ENCODE measurements at places on chromosomes 1 and 21.

GRCh38 chr1:21255284-21255942 lies 34.9 kb downstream of the ECE1 start:
- DNase-seq = peak; percentile 87

GRCh38 chr1:242185731-242186130 lies 186.8 kb upstream of the MAP1LC3C start:
- DNase-seq = no peak

GRCh38 chr1:235105051-235106043 lies 23.3 kb downstream of the TOMM20 start:
- no peak for DNase-seq

- DNase-seq = no peak
These were observed 8.1 kb downstream of the TFF3 start for GRCh38 chr21:42307106-42307505.

DNA sequence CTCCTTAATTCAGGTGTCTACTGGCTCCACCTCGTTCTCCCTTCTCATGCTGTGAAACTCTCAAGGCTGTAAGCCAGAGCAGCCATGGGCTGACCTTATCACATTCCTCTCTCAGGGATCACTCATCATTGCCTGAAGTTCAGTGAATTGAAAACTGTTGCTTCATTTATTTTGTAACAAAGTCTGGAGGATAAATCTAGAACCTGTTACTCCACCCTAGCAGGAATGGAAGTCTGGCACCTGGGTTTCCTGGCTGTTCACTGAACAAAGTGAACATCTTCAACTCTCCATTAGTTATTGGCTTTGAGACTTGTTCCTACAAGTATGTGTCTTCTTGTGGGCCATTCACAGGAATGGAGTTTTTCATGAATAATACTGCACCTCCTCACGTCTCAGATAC lies 584.1 kb downstream of the PTPRU start:
- DNase-seq = no peak

GRCh38 chr1:221316491-221317056 lies 425.3 kb downstream of the DUSP10 start:
- DNase-seq = no peak

DNA sequence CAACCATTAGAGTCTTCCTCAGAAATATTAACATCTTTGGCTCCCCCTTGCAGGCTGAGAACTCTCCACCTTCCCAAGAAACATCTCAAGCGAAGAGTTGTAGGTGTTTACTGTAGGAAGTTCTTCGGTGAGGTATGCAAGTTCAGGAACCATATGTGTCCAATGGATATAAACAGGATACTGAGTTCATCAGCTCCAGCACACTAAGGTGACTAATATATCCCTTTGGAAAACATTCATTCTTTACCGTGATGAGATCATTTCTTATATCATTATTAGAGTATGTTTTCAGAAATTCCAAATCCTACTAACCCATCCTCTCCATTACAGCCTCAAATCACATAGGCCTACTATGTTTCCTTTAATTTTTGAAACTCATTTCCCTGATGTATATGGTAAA lies 37.3 kb upstream of the PRMT6 start:
- no peak for DNase-seq

- no peak for DNase-seq
These were observed 76.7 kb downstream of the OBSCN start for GRCh38 chr1:228284521-228284920.

GRCh38 chr1:47754221-47754620 lies 243.0 kb downstream of the TRABD2B start:
- no peak for DNase-seq

GRCh38 chr1:182877842-182878241 lies 38.7 kb downstream of the DHX9 start:
- peak; percentile 37 for DNase-seq

DNA sequence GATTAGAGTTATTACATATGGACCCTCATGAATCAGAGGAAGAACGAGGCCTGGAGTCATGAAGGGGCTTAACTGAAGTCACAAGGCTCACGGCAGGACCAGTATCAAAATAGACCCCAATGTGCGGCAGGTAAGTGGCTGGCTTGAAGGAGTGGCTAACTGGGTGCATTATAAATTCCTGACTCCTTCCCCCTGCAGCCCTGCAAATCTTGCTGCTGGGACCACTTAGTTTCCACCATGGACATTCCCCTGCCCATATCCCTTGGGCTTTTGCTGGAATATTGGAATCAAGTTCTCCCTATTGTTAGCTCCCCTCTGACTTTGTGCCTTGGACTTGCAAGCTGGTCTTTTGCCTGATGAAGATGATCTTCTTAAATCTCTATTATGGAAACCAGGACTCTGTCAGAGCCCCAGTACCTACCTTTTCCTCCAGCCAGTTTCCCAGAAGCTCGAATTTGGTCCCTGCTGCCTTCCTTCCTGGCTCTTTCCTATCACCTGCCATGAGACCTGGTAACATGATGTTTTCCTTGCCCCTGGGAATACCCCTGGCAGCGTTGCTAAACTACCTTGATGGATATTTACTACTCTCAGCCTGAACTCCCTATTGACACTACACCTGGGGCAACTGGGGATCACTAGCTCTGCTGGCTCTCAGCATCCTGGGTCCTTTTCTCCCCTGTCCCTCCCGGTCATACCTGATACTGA lies 156.0 kb upstream of the JUN start:
- DNase-seq = no peak

- DNase-seq = no peak
These were observed 93.9 kb upstream of the ADGRL2 start for GRCh38 chr1:81706650-81707435.

- peak; percentile 95 for DNase-seq
These were observed at the start of gene DR1 for GRCh38 chr1:93345633-93346420. DR1 (plus strand) TSS chr1:93345907; CDS start chr1:93346646, 739 bp downstream.

DNA sequence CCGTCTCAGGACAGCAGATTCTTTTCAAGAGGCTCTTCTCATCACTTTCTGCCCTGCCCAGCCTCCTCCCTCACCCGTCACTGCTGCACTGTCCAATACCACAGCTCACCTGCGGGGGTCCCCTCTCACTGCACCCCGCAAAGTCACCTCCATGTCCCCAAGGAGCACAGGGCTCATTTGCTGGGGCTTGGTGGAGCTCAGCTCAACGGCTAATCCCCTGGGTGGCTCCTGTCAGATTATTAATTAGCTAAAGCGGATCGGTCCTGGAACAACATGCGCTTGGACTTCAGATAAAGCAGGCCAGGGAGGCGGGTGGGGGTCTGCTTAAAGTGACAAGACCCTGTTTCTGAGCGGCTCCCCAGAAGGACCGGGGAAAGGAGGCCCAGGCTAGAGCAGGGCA lies 43.1 kb downstream of the CASZ1 start:
- DNase-seq = peak; percentile 25

- DNase-seq = no peak
These were observed 126.9 kb downstream of the LRIG2 start for GRCh38 chr1:113199760-113200455.

DNA sequence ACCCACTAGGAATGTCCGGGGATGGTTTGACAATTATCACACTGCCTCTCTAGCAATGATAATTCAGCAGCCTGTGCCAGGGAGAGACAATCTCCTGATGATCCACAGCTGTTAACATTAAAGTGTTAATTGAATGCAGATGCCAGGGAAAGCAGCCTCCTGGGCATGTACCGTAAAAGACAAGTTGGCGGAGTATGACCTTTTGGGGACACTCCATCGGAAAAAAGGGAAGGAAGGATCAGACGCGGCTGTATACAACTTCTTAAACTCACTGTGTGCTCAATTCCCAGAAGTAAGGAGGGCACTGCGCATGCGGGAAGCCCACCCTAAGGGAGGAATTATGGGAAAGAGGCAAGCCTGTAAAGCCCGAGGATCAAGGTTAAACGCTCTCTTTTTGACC lies 62.6 kb downstream of the MAP3K7CL start:
- no peak for DNase-seq

DNA sequence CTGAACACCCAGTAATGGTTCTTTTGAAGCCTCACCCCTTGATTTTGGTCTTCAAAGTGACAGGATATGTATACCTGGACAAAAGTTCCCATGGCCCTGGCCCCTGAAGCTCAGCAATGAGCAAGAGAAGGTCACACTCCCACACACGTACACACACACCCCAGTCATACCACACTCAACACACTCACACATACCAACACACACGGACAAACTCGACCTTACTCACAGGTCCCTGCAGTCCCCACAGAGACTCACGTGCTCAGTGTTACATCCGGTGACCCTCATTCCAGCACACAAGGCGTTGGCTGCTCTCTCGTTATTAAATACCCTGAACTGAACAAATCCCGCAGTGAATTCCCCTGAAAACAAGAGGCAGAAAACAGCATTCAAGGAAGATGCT lies 5.9 kb downstream of the ITLN1 start:
- no peak for DNase-seq

DNA sequence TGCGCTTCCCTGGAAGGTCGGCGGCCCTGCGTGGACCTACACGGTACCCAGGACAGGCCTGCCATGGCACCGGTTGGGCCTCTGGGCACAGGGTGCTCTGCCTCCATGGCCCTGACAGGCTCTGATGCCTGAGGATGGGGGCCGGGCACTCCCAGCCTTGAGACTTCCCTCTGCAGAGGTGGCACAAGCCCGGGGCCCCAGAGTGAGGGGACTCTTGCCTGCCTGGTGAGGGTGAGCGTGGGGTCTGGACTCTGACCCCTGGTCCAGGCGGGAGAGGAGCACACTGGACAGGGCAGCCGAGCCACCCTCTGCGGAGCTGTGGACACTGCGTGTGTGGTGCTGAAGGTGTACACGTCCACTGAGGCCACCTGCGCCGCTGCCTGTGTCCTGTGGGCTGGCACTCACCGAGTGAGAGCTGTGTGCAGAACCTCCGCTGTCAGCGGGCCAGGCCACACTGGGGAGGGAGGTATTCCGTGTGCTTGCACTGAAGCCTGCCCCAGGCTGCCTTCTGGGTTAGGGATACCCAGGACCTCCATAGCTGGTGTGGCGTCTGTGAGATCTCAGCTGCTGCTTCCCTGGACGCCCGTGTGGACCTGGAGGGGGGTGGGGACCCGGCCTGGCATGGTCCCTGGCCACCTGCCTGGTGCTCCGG lies 10.4 kb downstream of the SKI start:
- no peak for DNase-seq

DNA sequence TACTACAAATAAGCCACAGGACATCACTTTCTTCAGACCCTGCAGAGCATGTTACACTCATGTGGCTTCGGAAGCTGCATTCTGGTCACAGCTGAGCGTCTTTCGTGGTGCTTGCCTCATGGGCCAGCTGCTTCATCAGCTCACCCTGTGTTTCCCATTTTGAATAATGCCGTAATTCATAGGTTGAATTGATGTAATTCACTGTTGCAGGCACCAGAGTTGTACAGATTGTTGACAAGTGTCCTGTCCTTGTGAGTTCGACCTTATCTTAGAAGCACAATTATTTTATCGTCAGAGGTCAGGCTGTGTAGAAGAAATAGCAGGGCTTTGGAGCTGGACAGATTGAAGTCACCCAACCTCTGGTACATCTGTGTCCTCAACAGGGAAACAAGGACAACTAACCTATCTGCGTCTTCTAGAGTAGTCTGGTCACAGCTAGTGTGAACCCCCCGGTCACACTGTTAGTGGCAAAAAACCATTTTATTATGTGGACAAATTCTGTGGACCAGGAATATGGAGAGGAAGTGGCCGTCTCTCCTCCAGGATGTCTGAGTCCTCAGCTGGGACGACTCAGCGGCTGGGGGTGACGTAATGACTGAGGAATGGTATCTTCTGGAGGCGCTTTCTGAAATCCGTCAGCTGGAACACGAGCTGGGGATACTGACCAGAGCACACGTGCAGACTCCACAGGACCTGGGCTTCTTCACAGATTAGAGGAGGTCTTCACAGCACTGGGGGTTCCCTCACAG lies 17.8 kb downstream of the PKNOX1 start:
- DNase-seq = no peak

GRCh38 chr1:40783001-40783905 lies at the start of gene KCNQ4:
KCNQ4 (plus strand) TSS chr1:40783787; CDS start chr1:40784094, 307 bp downstream.
- peak; percentile 50 for DNase-seq

- DNase-seq = no peak
These were observed 52.5 kb downstream of the POU2F1 start for GRCh38 chr1:167273027-167273800.

DNA sequence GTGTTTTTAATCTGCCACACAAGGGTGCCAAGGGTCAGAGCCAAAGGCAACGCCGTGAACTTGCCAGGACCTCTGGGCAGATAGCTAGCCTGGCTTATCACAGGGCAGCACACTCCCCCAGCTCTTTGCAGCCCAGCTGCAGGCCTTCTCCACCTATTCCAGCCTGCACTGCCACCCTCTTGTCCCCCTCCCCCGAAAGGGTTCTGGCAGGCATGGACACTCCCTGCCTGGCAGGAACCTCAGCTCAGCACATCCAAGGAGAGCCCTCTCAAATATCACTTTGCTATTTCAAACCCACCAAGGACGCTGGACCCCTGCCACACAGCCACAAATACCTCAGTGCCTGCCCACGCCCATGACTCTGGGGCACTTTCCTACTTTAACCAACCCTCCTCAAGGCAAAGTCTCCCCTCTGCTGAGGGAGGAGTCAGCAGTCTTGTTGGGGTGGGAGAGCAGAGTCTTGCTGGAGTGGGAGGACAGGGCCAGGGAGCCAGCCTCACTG lies 9.1 kb downstream of the SSBP3 start:
- DNase-seq = no peak

GRCh38 chr1:183882335-183883167 lies 77.6 kb downstream of the RGL1 start:
- DNase-seq = no peak

GRCh38 chr1:1899266-1899966 lies 8.5 kb upstream of the GNB1 start:
- no peak for DNase-seq

DNA sequence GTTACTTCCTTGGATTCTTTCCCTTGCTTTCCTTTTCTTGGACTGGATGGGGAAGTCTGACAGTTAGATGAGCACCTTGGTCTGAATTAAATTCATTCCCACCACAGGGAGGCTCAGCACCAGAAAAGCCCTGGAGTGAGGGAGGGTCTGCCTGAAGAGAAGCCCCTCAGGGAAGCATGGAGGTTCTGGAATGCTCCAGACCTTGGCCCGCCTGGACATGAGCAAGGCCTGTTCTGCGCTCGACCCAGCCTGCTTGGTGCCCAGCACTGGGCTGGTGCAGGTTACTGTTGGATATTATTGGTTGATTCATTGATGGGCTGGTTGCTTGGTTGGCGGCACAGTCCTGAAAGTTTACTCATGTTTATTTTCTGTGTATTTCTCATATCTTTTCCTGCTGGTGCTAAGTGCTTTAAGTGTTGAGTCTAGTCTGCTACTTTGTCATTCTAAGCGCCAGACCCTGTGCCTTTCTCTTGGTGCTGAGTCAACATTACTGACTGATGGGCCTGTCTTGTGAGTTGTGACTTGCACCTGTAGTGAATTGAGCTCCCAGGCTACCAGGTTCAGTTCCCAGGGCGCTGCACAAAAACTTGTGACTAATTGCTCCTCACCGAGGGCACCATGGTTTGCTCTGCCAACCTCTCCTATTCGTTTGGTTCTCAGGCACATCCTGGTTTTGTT lies 538.5 kb downstream of the KIF26B start:
- DNase-seq = no peak

DNA sequence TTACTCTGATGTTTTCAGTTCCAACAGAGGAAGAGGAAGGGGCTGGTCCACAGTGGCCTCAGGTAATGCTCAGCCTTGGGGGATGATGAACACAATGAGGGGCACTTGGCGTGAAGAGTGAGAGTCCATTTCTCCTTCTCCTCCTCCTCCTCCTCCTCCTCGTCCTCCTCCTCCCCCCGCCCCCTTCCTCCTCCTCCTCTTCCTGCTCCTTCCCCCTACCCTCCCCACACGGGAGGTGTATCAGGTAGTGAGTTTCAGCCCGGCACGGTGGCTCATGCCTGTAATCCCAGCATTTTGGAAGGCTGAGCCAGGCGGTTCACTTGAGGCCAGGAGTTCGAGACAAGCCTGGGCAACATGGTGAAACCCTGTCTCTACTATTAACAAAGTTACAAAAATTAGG lies 17.3 kb upstream of the GPR157 start:
- DNase-seq = no peak

Data from stimulated activated CD4-positive, alpha-beta T cell treated with anti-CD3 and anti-CD28 coated beads, Interleukin-2, amount 100 ng/mL, for 24 hours (primary cell).